ENCODE measurements at places on chromosomes 7 and 10.

GRCh38 chr7:25832929-25833328 lies 319.1 kb upstream of the NFE2L3 start:
- no peak for DNase-seq

DNA sequence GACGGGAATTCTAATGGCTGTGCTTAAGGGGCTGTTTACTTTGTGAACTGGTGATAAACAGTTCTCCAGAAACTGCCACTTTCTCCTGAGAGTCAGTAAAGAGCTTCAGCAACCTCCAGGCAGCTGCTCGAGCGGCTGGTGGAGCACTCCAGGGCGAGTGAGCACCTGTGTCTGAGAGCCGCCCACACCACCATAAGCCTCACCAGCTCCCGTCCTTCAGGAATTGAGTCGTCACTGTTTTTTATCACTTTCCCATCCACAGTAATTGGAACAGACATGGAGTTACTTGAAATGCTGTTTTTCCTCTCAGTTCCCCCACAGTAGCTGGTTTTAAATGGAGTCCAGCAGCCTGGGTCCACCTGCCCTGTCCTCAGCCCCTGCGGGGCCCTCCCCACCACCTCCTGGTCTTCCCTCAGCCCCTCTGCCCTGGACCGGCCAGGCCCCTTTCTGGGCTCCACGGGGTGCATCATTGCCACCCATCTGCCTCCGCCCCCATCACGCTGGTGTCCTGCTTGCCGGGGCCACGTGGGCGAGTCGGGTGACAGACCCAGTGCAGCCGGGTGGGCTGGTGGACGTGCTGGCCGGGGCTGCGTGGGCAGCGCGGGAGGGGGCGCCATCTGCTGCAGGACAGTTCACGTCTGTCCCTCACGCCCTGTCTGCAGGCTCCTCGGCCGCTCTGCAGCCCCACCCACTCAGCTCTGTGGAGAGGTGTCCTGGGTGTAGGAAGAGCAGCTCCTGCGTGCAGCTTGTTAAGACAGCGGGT lies 56.0 kb downstream of the NKX6-2 start:
- DNase-seq = no peak

DNA sequence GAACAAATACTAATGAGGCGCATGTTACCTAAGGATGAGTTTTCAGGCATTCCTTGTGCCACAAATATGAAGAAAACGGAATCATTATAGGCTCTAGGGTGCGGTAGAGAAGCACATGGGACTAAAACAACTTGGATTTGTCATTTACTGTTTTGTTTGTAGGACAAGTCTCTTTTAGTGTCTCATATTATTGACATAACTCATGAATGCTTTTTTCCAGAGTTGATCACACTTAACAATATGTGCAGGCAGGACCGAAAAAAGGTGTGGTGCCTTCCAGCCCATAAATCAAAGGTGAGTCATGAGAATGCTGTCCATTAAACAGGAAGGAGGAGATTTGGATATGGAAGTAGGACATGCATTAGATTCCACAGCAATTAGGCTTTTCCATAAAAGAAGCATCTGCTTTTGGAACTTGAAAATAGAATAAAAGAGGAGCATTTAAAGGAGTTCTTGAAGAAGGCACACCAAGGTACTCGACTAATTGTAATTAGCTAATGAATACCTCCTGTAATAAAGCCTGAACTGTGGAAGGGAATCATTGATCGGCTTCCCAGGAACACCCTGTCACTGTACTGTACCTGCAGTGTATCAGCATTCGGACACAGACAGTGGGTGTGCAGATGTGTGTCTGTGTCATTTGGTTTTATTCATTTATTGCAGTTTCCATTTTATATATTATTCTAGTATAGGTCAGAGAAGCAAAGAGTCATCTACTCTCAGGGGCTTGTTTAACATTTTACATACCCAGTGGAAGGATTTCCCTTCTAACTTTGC lies 119.7 kb upstream of the KLF14 start:
- DNase-seq = no peak

DNA sequence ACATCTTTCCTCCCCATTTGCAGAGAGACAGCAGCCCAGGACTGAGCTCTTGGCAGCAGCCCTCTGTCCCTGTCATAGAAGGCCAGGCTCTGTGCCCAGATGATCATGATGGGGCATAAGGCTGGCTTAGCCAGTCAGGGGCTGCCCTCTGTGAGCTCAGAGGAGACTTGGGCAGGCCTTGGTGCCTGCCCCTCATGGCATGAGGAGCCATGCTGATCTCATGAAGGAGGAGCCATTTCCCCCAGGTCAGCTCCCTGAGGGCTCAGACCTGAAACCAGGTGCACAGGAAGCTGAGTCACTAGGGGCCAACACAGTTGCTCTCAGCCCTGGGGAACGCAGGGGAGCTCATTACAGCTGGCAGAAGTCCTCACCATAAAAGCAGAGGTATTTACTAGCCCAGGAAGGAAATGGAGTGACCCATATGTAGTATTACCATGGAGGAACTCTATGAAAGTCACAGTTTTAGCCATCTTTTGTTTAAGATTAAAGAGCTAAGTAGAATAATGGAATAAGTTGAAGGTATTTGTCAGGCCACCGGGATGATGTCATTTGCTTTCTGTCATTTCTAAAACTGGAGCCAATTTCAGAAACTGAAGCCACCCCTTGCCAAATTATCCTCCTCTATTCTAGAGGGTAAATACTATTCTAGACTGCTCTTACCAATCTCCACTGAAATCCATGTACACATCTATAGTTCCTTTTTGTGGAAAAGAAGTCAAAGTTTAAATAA lies 362.4 kb upstream of the ZNF32 start:
- no peak for DNase-seq

DNA sequence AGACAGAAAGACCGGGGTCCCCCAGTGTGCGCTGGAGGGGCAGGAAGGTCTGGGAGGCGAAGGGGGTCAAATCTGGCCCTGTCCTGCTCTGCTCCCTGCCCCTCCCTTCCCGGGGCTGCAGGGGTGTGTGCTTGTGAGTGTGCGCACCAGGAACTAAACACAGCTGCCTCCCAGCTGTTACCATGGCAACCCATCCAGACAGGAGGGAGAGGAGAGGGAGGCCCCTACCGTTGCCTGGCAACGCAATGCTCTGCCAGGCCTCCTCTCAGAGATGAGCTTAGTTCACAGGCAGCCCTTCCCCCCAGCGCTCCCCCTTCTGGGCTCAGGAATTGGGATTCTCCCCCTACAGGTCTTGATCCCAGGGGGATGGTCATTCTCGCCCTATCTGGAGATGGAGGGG lies 6.1 kb downstream of the NYAP1 start:
- peak; percentile 15 for DNase-seq

DNA sequence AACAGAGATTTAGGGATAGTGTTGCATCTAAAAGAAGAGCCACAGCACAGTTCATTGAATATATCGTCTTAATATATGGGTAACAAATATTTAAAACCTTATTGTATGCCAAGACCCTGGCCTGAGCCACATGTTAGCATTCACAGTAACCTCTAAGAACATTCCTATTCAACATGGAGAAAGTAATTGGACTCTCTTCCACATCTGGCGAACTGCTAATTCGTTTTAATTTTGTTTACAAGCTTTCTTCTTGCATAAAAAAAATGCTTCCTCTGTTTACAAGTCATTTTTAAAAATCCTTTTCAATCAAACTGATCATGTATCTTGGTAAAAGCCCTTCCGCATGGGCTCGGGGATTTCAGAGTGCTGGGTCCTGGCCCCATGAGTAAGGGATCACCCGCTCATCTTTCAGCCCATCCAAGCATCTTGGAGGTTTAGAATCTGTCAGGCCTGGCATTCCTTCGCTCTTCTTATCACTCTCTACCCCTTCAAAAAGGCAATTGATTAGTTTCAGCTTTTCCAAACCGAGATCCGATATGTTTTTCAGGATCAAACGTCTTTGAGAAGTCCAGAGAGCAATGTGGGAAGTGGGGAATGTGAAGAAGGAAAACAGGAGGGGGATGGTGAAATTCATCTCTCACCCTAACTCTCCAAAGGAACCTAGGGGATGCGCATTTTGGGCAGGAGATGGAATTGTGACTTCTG lies 7.3 kb downstream of the TWIST1 start:
- no peak for DNase-seq

- no peak for DNase-seq
Measured at GRCh38 chr10:86402283-86402941, 35.8 kb upstream of the GRID1 start.

DNA sequence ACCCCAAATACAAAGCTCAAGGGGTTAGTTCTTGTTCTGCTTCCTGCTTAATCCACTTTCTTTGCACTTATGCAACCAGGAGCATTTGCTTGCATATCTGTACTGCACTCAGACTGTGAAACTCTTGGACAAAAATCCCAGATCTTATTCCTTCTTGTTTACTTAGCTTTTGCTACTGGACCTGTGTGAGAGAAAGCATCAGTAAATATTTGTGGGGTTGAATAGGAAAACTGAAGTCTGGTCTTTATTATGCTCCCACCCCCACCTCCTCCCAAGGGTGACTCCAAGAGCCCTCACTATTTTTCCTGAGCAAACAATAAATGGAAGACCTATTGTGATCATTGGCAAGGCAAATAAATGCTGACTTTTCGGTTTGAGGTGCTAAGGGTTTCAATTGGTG lies 57.1 kb upstream of the VSTM2A start:
- DNase-seq = no peak

DNA sequence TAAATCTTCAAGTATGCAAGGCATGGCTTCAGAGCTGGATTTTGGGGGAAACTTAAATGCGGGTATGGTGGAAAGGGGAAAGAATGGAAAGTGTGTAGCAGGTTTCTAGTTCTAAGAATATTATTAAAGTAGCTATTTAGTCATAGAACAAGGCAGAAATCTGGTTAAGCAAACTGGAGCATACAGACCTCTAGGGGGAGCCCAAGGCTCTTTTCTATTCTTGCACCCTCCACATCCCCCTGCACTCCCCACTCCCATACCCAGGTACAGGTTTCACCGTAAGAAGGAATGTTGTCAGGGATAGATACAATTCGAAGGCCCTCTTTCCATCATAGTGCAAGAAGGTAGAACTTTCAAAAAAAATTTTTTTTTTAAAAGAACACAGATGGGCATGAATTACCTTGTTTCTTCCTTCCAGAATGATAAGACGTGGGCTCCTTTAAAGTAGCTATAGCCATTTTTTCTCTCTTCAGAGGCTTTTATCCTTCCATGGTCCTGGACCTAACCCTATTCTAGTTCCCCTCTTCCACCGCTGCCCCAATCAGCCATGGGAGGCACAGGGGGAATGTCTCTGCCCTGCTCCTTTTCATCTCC lies 41.5 kb upstream of the SMIM30 start:
- DNase-seq = no peak

DNA sequence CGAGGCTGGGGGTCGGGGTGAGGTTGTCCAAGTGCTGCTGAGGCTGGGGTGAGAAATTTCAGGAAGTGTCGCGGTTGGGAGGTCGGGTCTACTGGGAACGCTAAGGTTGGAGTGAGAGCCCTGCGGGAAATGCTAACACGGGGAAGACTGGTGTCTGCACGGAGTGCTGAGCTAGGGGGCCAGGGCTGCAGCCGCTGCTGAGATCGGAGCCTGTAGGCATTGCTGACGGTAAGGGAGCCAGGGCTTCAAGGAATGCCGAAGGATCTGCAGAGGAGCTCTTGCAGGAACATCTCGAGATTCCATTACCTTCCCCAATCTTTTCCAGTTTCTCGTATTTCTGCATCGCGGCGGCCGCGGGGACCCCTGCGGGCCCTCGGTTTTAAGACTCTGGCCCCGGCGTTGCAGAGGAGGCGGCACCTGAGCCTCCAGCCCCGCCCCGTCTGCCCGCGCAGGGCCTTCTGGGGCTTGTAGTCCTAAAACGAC lies at the start of gene CDK5:
Gene CDK5, minus strand, starts transcription at position 392 of the 483 bp plus-strand sequence. Its CDS starts 49 bp downstream, at position 343.
- no peak for DNase-seq

GRCh38 chr10:86657396-86658011 lies 3.2 kb downstream of the OPN4 start:
- DNase-seq = no peak

- DNase-seq = no peak
Measured at GRCh38 chr10:44267007-44267406, 117.9 kb downstream of the CXCL12 start.

GRCh38 chr10:88840104-88840503 lies 11.5 kb downstream of the ANKRD22 start:
- no peak for DNase-seq

GRCh38 chr7:106012935-106013439 lies 49.9 kb downstream of the CDHR3 start:
- no peak for DNase-seq

DNA sequence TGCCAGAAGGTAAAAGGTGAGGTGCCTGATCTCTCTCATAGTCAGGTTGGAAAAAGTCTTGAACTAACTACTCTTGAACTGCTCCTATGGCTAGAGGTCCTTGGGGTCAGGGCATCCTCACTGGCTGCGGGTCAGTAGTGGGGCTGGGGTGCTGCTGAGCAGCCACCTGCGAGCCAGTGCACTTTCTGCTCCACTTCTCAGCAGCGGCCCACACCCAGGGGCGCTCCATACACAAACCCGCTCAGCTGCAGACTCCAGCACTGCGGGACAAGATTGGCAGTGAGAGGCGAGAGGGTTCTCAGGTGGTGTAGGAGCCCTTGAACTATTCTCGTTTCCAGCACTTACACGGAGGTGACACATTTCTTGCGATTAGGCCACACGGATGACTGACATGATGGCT lies 6.0 kb downstream of the ABCA13 start:
- no peak for DNase-seq

GRCh38 chr10:118173296-118173695 lies 126.6 kb upstream of the RAB11FIP2 start:
- DNase-seq = no peak

- DNase-seq = no peak
Measured at GRCh38 chr7:111571720-111572119, 9.4 kb upstream of the IMMP2L start.

DNA sequence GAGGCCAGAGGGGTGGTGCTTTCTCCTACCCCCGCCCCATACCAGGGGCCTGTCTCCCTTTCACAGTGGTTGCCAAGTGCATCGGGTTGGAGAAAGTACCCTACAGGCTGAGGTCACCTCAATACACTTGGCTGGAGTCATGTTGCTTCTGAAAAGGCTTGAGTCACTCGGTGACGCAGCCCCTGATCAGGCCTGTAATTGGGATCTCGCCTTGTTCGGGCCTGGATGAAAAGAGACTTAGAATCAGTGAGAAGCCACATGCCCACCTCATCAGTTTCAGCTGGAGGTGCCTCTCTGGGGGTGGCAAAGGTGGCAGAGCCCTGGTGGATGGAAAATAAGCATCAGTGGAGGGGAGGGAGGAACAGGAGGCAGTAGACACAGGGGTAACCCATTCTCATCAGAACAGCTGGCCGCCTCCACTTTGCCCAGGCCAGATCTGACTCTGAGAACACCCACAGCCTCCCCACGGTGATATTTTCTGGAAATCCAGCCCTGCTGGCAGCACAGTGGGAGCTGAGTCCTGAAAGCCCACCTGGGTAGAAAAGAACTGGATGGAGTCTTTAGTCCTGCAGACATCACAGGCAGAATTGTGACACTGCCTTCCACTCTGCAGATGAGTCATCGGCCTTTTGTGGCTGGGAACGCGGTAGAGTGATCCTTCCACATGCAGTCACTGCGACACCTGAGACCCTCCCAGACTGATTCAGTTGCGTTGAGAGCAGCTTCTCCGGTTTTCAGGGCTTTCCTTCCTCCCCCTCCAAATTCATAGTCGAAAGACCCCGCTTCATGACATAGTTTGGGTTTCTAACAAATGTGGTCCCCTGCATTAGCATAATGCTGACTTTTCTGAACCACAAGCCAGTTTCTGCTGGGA lies 108.0 kb downstream of the GRK5 start:
- no peak for DNase-seq

GRCh38 chr7:73521636-73522104 lies 423 bp downstream of the BAZ1B start:
- no peak for DNase-seq

- DNase-seq = no peak
Measured at GRCh38 chr7:155953781-155954549, 141.7 kb upstream of the SHH start.

Data from stimulated activated naive CD4-positive, alpha-beta T cell (primary cell).